ENCODE measurements at places on chromosomes 11 and 22. TPM values are rescaled to one million over a fixed set of nuclear protein-coding genes. Genes with fewer than 3 reads are reported as not detected.

DLG2 gene
- total RNA-seq, result 5.3 TPM

UBXN1 gene
- total RNA-seq, result 154 TPM

OR8G1 gene
- not detected for total RNA-seq

TIMM10B gene
- total RNA-seq, result 32.7 TPM

UCP3 gene
- 5.4 TPM for total RNA-seq

OR8D4 gene
- not detected for total RNA-seq

All from activated T-cell treated with anti-CD3 and anti-CD28 coated beads, Interleukin-2, amount 50 U/mL, for 72 hours (primary cell).